Activated CD4-positive, alpha-beta T cell treated with anti-CD3 and anti-CD28 coated beads, Interleukin-2, amount 50 U/mL, for 4 hours (primary cell): ENCODE measurements at places on chromosomes 12 and 14.

DNA sequence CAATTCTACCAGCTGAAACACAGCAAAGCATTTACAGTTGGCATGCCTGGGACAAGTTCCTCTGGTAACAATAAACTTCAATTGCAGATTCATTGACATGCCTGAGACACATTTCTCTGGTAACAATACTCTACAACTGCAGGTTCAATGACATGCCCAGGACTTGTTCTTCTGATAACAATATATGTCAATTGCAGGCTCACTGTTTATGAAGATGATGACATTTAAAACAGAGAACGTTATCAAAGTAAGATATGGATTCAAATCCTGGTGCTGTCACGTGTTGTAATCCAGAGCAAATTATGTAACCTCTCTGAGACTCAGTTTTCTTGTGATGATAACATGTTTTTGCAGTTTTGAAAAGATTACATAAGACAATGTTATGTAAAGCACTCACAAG, 20.5 kb downstream of the KITLG start:
- no peak for DNase-seq

- no peak for DNase-seq
Observed at GRCh38 chr14:53927171-53927570, 29.5 kb downstream of the BMP4 start.

DNA sequence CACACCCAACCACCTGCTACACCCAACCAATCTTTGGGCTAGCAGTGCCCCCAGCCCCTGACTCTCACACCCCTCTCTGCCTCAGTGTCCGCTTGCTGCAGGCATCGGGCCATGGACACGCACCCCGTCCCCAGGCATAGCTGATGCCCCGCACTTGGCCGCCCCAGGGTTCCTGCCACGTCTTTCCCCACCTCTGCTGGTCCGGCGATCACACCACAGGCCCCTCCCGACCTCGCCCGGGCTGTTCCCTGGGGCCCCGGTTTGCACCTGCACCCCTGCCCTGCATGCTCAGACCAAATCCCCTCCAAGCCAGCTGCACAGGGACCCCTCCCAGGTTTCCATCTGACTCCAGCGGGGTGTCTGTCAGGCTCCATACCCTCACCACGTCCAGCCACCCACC, 38.3 kb downstream of the BEGAIN start:
- no peak for DNase-seq

DNA sequence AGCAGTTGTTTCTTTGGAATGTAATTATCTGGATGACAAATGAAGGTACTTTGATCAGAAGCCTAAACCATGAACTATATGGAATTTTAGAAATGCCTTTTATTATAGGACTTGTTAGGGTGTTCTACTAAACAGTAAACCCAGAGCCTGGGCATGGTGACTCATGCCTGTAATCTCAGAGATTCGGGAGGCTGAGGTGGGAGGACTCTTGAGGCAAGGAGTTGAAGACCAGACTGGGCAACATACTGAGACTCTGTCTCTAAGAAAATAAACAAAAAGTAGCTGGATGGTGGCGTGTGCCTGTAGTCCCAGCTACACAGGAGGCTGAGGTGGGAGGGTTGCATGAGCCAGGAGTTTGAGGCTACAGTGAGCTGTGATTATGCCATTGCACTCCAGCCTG, 23.9 kb downstream of the PALS1 start:
- DNase-seq: no peak

DNA sequence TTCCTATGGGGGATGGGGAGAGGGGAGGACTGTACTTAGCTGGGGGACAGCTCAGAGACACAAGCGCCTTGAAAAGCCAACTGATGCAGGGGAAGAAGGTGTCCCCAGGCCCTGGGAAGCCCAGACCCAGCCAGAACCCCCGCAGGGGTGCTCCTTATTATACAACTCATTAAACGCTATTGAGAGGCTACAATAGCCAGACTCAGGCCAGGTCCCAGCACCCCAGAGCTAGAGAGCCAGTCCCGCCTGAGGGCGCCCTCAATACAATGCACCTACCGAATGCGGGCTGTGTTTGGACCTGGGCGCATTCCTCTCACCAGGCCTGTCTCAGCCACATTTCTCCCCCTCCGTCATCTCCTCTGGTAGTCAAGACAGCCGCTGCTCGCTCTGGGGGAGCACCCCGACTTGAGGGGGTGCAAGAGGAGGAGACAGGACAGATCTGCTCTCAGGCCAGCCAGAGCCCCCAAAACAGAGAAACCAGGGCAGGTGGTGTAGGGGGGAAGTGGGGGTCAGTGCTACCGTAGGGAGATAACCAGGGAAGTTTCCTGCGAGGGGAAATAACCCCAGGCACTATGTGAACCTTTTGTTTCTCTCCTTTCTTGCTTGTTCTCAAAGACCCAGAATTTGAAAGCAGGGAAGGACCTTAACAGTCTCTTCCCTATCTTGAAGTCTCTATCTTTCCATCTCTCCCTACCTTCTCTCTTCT, 6.1 kb upstream of the ASIC1 start:
- DNase-seq: no peak

DNA sequence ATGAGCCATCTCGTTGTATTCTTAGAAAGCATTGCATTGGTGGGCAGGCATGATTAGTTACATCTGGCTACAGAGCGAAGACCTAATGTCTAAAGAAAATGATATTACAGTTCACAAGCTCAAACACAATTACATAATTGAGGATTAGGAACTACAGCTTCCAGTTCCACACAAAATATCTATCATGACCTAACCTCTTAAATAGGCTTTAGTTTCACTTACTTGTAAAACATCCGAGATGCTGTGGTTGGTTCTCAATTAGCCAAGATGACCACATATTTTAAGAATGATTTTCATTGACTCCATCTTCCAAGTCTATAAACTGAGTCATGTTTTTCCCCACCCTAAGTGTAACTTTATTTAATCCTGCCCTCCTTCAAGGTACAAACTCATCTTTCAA, 69.5 kb downstream of the LRIG3 start:
- no peak for DNase-seq

DNA sequence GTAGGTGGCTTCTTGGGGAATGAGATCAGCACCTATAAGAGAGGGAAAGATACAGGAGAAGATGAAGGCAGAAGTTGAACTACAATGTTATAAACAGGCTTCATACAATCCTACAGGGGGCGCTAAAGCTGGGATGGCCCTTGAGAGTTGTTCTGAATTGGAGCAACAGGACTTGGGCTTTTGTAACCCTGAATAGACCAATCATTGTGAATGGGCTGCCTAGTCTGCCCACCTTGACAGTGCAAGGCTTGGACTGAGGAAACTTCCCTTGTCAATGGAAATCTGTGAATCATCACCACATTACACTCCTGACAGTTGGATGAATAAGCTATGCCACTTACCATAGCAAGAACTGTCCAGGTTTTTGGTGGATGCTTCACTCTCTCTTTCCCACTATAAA, 306.1 kb downstream of the KCNC2 start:
- no peak for DNase-seq
